ENCODE measurements at places on chromosomes 16 and 17.

GRCh38 chr17:75273977-75274708 is 3.1 kb upstream of the MIF4GD start:
- DNase-seq, result no peak

DNA sequence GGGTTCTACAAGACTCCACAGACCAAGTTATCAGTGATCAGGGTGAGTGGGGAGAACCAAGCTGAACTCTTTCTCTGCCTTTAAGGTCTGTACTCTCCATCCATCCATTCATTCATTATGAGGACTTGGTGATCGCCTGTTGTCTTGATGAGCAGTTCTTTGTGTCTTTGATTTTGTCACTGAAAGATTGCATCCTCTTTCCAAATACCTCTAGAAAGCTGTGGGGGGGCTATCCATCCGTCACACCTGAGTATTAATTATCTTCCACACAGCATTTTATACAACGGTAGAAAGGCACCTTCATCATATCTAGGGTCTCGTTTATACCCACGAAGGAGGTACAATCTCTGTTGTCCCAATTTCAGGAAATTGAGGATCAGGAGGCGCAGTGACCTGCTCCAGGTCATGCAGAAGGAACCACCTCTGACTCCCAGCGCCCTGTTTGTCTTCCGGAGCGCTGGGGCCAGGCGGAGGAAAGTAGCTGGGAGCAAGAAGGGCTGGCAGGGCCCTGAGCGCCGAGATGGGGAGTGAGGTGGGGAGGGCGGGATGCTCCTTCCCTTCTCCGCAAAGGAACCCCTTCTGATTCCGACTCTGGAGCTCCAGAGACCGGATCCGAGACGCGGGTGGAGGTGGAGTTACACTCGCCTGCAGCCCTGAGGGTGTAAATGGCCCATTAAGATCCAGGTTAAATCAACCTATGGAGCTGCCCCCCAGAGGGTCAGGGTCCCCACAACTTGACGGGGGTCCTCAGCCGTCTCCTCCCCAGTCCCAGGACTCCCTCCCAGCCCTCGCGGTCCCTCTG is 605 bp upstream of the ABAT start:
- DNase-seq, result no peak

DNA sequence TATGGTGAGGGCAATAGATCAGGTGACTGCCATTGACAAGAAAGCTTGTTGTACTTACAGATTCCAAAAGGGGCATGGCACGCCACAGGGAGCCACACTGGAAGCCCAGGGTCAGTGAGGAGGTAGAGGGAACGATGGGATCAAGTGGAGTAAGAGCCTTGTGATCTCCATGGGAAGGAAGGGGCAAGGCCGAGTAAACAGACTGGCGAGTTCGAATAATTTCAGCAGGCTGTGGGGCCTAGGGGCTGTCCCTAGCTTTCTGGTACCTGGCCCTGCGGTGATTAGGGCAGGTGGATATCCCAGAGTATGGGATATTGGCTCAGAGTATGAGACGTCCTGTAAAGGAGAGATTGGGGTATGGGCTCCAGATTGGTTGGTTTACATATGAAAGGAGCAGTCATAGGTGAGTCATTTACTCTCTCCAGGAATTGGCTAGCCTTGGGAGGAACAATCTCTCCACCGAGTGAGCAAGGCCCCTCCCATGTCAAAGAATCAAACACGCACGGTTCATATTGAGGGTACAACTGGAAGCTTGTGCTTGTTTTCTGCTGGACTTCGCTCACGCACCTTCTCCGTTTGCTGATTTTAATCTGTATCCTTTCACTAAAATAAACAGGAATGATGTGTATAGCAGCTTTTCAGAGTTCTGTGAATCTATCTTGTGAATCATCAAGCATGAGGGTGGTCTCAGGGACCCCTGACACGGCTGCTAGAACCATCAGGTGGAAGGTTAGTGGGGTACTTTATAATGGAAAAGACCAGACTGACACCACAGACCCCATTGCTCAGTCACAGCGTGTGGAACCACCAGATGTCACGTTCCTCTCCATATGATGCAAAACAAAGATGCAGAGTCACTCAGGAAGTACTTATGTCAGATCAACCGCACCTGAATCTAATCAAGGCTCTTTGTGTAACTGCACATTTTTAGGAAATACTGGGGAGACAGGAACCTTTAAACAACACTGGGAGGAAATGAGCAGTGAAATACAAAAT is 27.9 kb downstream of the GABARAPL2 start:
- DNase-seq, result no peak

DNA sequence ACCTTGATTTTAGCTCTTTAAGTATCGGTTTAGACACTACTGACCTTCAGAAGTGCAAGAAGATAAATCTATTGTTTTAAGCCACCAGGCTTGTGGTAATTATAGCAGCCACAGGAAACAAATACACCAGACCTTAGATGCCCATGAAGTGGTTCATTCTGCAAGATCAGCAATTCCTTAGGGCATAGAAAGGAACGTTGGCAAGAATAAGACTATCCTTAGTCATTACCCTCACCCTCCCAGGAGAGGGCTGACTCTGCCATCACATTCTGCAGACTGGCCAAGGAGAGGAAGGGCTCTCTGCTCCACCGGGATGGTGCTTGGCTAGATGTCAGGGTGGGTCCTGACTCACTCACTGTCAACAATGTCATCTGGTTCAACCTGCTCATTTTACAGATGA is 14.1 kb upstream of the NDEL1 start:
- DNase-seq, result no peak

DNA sequence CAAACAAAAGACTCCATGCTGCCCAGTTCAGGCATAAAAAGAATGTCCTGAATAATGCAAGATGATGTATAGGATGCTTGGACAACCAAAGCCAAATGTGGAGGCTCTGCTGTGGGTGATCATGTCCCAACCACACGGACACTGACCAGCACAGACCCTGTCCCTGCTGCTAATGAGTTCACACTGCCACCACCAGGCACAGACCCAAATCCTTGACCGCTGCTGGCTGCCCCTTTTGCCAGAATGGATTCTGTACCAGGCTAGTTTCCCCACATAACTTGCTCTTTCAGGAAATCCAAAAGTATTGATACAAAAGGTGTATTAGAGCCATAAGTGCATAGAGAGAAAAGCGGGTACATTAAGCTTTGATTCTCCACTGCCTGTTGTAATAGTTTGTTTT is 60.9 kb downstream of the XYLT1 start:
- DNase-seq, result no peak

DNA sequence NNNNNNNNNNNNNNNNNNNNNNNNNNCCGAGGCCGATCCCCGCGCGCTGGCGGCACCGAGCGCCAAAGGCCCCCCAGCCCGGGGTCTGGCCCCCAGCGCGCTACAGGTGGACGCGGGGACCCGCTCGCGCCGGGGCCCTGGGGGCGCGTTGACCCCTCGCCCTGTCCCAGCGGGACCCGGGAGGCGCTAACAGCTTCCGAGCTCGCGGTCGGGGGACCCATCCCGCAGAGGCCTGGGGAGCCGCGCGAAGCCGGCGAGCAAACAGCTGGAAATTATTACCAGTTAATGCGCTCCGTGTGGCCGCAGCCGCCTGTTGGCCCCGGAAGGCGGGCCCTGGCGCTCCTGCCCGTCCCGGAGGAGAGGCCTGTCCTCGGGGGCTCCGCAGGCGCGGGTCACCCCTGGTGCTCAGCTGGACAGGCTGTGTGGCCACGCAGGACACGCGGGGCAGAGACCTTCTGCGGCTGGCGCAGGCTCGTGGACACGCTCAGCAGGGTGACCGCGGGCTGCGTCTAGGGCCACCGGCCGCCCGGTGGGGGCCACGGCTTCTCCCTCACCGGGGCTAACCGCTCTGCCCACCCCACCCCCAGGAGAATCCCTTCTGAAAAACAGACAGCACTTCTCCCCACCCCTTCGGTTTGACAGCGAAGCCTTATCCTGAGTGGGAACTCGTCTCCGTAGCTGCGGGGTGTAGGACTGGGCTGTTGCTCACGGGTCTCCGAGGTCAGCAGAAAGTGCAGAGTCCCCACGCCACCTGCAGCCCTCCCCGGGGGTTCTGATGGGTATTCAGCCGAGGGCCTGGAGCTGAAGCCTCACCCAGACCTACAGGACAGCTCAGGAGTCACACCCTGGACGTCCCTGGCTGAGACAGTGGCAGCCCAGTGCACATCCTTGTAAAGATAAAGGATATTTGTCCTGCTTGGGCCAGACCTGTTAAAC is 138.7 kb upstream of the RPH3AL start:
- DNase-seq, result no peak

Measured in CD4-positive, alpha-beta T cell treated with Interleukin-6 at 100 ng/mL for 8 hours (primary cell).